ENCODE measurements at places on chromosomes 16 and 17.
A peak's percentile ranks its signal among the peaks of the same experiment; 100 is the strongest.

DNA sequence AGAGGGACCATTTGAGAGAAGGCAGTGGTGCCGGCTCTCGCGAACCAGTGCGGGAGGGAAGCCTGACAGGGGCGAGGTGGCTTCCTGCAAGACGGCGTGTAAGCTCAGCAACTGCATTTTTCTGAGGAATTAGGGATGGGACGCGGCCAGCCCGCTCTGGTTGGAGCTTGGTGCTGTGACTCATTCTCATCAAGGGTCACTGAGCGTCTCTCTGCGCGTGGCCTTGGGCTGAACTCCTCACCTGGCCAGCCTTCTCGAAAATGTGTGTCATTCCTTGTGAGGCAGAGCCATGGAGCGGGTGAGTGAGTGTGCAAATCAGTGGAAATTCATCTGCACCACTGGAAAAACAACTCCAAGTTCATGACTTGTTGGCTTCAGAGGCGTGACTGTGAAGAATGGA is 52.8 kb downstream of the NTN1 start:
- DNase-seq, result no peak

GRCh38 chr17:16282522-16282921 is 65.5 kb downstream of the PIGL start:
- no peak for DNase-seq

DNA sequence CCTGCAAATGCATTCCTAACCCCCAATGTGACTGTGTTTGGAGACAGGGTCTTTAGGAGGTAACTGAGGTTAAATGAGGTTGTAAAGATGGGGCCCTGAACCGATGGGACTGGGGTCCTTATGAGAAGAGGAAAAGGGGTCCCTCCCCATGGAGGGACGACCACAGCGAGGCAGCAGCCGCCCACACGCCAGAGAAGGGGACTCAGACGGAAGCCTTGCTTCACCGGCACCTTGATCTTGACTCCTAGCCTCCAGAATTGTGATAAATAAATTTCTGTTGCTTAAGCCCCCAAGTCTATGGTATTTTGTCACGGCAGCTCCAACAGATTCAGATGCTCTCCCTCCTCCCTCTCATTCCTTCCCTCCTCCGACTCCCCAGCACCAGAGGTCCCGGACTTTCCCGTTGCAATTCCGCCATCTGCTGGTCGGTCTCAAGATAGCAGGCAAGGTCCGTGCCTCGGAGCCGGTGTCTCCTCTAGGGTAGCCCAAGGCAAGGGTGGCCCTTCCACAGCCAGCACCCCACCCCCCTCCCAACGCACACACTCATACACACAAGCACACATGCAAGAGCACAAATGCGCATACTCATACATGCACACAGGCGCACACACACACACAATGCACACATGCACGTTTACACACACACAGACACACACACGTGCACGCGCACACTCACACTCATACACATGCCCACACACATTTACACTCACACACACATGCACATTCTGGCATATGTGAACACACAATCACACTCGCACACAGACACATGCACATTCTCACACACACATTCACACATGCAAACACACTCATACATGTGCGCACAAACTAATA is 23.1 kb upstream of the C16orf78 start:
- DNase-seq, result peak; percentile 66

DNA sequence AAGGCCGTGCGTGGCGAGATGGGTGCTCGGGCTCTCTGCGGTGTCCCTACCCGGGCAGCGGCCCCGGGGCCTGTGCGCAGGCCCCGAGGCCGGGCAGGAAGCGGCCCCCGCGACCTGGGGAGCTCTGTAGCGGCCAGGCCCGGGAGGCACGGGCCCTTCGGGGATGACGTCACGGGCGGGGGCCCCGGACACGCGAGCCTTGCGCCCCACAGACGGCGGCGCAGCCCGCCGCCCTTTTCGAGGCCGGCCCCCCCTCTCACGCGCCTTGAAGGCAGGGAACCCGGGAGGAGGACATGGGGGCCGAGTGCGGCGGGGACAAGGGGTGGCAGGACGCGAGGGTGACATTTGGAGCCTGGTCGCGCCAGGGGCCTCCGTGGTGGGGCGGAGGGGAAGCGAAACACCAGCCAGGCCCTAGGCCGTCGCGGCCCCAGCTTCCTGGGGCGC is 1.1 kb downstream of the RAI1 start:
- DNase-seq, result peak; percentile 74

DNA sequence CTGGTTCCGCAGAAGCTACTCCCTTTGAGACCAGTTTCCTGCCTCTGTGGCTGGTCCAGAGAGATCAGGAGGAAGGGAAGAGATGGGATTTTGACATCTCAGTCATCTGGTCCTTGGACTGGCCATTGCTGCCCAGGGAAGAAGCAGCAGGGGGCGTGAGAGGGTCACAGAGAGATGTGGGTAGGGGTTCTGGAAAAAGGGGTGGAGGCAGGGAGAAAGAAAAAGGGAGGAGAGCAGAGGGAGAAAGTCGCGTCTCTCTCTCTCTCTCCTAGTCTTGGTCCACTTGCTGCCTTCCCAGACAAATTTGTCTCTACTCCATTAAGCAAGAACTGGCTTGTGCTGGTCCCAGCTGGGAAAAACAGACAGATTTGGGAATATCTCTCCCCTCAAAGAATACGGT is 4.4 kb downstream of the SHBG start:
- DNase-seq, result peak; percentile 37

DNA sequence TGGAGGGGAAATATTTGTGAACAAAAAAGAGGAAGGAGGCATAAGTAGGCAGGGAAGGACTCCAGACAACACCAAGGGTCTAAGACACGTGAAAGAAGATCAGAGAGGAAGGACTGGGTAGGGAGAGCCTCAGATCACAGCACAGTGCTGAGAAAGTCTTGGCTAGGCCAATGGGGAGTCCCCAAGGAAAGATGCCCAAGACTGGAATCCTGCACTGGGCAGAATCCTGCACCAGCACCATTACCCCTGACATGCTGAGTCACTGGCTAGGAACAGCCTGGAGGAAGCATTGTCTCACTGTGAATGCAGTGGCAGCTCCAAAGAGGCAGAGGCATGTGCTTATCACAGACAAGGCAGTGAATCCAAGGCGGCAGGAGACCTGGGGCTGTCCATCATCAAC is 19.2 kb downstream of the CLEC19A start:
- no peak for DNase-seq

- no peak for DNase-seq
Observed at GRCh38 chr16:67761924-67762323, 42.8 kb upstream of the GFOD2 start.

DNA sequence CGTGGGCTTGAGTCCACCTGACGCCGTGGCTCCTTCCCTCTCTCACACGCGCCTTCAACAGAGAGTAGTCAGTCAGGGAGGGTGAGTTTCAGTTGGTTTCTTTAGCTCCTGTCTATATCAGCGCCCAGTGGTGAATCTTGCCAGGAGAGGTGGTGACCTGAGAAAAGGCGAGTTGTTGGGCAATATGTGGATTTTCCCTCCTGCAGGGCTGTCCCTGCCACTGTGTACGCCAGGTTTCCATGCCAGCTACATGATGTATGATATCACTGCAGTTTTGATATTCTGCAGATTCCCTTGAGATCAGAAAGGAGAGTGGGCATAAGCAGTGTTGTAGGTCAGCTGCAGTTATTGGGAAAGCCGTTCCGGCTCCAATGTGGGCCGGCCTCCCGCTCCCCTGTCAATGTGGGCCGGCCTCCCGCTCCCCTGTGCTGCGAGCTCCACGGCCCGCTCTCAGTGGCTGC is 31.4 kb downstream of the BANP start:
- no peak for DNase-seq

DNA sequence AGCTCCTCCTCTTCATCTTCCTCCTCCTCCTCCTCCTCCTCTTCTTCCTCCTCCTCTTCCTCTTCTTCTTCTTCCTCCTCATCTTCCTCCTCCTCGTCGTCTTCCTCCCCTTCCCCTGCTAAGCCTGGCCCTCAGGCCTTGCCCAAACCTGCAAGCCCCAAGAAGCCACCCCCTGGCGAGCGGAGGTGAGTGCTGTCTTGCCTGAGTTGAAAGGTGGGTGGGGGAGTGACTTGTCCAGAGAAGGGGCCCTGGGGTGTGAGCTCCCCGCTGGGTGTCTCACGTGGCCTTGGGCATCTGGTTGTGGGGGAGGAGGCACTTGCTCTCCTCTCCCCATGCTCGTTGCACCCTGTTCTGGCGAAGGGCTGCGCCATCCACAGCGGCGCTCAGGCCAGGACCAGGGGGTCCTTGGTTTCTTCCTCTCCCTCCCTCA is 8.0 kb downstream of the ELOB start:
- DNase-seq, result no peak

DNA sequence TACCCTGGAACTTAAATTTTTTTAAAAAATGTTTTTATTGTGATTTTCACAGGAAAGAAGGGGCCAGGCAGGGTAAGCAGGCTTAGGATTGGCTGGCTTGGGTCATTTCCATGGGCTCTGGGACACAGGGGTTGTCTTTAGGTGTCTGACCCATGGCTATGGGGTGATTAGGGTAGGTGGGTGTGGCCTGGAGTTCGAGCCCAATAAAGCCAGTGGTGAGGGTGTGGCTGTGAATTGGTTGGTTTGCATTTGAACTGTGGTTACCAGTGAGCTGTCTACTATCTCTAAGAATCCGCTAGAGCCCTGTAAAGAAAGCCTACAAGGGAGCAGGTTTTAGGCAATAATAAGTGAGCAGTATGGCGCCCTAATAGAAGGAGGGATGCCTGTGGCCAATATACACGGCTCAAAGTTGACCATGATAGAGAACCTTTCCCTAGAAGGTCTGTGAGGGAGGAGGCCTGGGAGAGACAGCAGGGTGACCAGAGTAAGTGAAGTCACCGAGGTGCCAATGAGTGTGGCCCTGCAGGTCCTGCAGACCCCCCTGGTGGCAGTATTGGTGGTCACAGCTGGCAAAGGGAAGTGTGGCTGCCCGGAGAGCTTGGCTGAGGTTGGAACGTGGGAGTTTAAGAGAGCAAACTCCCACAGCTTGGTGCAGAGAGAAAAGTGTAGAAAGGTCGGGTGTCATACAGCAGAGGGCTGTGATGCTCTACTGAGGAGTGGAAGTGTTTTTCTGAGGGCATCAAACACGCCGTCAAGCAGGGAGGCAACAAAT is 454.0 kb downstream of the WWOX start:
- no peak for DNase-seq
